ENCODE measurements at places on chromosomes 3 and 15.

- DNase-seq = no peak
Measured at GRCh38 chr15:100940767-100941379, 21.7 kb downstream of the LRRK1 start.

- DNase-seq = no peak
Measured at GRCh38 chr3:14147617-14148016, 22.8 kb downstream of the TMEM43 start.

GRCh38 chr3:122609798-122610559 lies 32.5 kb downstream of the PARP15 start:
- peak; percentile 58 for DNase-seq

DNA sequence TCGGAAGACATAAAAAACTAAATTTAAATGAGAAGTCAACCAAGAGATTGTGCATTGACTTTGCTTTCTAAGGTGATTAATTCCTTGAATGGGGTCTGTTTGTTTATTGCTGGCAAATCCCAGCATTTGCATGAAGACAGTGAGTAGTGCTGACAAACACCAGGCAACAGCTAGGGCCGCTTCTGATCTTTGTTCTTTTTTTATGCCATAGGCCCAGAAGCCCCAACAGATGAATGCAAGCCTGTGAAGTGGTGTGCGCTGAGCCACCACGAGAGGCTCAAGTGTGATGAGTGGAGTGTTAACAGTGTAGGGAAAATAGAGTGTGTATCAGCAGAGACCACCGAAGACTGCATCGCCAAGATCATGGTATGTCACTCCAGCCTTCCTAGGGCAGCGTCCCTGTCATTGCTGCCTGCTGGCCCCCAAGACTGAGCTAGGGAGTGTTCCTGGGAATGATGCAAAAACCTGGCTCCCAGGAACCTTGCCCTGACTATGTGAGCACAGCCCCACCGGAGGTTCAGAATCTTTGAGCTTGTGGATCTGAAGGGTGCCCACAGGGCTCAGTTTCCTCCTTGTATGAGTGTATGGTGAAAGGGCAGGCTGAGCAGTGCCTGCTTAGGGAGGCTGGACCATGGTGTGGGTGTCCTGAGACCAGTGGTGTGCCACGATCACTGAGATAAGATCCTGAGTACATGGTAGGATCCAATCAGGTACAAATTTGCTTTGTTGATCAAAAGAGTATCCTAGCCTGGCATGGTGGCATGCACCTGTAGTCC lies 13.0 kb downstream of the TF start:
- DNase-seq = no peak

DNA sequence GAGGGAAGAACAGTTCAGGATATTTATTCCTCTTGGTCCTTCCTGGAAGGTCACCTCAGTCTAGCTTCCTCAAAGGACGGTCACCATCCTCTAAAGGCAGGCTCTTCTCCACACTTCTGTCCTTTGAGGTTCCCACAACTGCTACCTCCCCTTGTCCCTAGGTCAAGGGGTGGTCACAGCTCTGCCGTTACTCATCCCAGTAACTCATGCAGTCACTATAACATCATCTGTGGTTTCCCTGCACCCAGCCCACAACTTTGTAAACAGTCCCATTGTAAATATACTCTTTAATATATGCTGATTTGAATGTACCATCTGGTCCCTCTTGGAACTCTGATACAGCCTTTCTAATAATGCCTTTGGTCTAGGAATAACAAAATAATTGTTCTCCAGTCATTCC lies 887.4 kb downstream of the FHIT start:
- no peak for DNase-seq

DNA sequence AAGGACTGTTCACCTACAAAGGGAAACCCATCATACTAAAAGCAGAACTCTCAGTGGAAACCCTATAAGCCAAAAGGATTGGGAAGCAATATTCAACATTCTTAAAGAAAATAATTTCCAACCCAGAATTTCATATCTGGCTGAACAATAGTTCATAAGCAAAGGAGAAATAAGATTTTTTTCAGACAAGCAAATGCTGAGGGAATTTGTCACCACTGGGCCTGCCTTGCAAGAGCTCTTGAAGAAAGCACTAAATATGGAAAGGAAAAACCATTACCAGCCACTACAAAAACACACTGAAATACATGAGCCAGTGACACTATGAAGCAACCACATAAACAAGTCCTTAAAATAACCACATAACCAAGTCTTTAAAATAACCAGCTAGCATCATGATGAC lies 28.9 kb upstream of the DCBLD2 start:
- no peak for DNase-seq

GRCh38 chr3:126927401-126927750 lies 55.5 kb upstream of the PLXNA1 start:
- DNase-seq = no peak

DNA sequence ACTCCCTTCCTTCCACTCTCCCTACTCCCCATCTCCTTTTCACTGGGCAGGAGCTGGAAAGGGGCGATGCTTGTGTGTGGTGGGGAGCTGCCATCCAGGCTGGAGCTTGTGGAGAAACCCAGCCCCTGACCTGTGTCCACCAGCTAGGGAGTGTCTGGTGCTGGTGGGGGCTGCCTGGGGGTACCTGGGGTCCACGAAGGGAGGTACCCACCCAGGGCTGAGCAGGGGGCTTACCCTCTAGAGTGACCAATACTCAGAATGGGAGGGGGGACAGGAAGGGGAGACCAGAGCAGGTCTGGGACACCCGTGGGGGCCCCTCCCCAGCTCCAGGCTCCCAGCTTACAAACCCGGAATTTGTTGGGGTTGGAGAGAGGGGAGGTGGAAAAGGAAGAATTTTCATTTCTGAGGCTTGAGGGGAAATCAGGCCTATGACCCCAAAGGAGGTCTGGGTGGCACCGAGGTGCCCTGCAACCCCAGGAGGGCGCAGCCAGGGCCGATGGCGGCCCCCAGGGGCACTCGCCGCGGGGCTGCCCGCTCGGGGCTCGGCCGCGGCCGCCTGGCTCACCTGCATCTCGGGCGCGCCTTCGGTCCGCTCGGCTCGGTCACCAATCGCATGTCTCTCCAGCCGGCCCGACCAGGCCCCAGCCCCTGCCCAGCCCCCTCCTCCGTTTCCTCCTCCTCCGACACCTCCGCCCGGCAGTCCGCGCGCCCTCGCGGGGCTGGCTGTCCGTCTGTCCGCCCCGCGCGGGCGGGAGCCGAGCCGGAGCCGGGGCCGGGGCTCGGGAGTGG lies 773 bp downstream of the LINGO1 start:
- no peak for DNase-seq

- no peak for DNase-seq
Measured at GRCh38 chr15:58501006-58501405, 69.2 kb downstream of the LIPC start.

DNA sequence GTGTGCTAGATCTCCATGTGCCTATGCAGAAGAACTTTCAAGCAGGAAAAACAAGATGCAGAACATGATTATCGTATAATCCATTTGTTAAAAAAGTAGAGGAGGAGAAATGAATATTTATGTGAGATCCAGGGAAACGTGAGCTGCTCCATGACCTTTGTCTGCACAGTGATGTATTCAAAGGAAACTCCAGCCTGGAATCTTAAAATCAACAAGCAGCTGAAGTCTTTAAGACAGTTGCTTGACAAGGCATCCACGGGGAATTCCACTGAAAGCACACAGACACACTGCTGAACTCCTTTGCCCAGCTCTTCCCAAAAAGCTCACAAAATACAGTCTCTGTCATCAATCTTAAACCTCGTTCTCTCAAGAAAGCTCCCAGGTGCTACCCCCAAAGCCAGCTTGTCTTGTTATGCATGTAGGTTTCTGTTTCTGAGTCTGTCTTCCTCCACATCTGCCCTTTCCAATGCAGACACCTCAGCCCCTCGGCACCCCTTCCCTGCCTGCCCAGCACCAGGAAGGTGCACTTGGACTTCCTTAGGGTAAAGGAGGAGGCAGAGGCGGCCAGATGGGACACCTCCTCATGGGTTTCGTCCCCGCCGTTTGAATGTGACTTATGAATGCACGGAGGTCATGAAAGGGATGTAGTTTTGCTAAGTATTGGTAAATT lies 28.7 kb downstream of the LRRK1 start:
- no peak for DNase-seq

DNA sequence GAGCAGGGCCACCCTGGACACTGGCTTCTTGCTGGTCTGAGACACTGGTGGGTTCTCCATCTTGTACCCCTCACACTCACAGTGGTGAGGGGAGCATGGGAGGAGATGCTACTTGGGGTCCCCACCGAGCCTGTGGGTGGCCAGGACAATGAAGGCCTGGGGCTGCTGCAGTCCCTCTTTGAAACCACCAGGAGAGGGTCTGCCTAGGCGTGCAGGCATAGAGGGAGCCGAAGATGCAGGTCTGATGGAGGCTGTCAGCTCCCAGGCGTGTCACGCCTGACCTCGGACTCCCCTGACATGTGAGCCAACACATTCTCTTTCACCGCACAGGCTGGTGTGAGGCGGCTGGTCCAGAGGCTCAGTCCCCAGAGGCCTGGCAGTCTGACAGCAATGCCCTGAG lies 39.1 kb downstream of the NIPA2 start:
- DNase-seq = no peak

DNA sequence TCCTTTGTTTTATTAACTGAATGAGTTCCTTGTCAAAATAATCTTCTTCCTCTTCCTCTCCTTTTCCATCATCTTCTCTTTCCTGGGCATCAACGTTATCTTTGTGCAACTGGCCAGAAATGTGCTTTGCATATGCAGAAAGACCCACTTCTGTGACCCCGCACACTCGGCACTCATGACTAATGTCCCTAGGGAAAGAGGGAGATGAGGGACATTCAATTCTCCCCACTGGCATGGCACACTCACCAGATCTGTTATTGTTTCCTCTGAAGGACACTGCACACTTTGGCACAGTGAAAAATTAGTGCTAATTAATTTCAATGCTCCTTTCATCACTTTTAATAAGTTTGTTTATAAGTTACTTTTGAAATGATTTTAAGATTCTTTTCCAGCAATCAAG lies 34.0 kb downstream of the ZNF106 start:
- no peak for DNase-seq

GRCh38 chr15:73987250-73987649 lies 4.8 kb downstream of the STOML1 start:
- DNase-seq = no peak

GRCh38 chr3:54862526-54862925 lies 65.3 kb downstream of the LRTM1 start:
- DNase-seq = no peak

DNA sequence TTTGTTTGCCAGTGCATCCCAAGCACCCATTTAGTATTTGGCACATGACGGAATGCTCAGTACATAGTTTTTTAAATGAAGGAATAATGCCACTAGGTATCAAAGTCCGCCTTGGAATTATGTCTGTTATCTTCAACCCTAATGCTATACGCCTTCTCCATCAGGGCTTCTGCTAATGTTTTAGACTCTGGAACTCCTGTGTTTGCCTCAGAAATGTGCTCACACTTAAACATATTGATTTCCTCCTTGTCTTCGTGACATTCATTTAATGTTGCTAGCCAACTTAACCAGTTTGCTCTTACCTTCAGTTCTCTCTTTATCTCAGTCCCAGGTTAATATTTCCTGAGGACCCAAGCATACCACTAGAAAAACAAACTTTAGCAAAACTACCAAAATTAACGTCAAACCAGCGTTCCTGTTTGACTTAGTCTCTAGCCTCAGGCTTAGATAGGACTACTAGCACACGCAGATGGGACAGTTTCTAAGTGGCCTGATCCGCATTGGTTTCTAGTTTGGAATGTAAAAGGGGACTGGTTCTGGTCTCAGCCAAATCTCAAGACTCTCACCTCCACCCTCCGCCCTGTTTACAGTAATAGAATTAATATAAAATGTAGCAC lies 81.4 kb downstream of the IL1RAP start:
- DNase-seq = no peak

DNA sequence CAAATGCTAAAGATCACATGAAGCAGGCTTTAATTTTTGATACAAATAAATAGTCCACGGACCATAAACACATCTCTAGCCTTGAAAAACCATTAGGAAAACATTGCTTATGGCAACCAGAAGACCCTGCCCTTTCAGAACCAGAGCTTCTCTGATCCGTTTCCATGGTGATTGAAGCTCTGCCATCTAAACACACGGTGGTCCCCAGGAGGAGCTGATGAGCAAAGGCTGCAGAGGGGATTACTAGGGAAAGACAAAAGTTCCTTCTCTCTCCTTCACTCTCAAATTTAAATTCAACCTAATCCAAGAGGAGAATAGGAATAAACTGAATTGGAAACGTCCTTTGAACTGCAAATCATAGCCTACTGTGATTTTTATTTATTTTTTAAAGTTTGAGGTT lies 122.0 kb upstream of the ATP10A start:
- no peak for DNase-seq

- no peak for DNase-seq
Measured at GRCh38 chr15:93359425-93360131, 270.6 kb upstream of the RGMA start.

DNA sequence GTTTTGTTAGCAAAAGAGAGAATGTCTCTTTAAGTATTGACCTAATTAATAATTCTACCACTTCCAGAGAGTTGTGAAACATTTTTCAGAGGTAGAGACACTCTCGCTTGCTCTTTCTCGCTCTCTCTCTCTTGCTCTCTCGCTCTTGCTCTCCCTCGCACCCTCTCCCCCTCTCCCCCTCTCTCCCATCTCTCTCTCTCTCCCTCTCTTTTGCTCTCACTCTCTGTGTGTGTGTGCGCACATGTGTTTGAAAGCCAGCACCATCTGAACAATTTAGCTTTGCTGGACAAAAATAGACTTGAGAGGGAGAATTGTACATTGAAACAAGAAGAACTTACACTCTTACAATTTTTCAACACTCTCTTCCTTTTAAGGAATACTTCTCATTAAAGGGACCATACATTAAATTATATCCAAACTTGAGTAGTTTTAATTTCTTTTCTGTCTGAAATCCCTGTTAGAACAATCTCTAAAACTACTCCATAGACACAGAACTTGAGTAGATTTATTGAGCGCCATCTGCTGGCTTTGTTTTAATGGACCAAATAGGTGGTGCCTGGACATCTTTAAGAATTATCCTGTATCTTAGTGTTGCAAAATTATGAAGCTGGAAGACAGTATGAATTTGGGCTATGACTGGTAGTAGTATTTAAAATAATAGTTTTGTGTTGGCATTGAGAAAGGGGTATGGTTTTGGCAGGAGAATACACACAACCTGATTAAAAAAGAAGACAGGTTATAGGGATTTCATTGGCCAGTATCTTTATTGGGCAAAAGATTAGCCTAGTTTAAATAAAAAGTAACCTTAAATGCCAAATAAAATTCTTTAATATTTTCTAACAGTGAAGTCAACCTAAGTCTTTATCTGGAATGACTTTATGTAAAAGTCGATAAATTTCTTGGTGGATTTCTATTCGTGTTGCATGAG lies 124.6 kb downstream of the AKAP13 start:
- no peak for DNase-seq

GRCh38 chr15:56759450-56759845 lies 26.1 kb upstream of the ZNF280D start:
- no peak for DNase-seq

DNA sequence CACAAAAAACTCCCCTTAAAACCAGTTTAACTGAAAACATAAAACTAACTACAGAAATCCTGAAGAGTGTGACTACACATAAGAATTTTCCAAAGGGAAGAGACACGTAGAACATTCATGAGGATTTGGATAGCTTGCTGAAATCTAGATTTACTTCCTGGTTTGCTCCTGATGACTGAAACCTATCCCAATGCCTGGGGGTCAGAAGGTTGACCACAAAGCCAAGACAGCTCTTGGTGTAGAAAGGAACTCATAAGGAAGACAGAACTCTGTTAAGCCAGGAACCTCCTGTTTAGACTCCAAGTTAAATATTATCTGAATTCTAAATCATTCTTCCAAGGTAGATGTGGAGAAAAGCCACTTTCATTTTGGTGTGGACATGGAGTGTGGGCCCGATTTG lies 92.8 kb downstream of the TFG start:
- DNase-seq = no peak

- no peak for DNase-seq
Measured at GRCh38 chr15:30985081-30985531, 6.3 kb downstream of the MTMR10 start.

- no peak for DNase-seq
Measured at GRCh38 chr15:39896846-39897245, 23.2 kb downstream of the GPR176 start.
